ENCODE measurements at places on chromosomes 16 and 17.

- no peak for DNase-seq
Observed at GRCh38 chr17:60896996-60897395, 219.3 kb downstream of the BCAS3 start.

GRCh38 chr16:89293276-89294143, 76.0 kb downstream of the ZNF778 start:
- DNase-seq, result no peak

DNA sequence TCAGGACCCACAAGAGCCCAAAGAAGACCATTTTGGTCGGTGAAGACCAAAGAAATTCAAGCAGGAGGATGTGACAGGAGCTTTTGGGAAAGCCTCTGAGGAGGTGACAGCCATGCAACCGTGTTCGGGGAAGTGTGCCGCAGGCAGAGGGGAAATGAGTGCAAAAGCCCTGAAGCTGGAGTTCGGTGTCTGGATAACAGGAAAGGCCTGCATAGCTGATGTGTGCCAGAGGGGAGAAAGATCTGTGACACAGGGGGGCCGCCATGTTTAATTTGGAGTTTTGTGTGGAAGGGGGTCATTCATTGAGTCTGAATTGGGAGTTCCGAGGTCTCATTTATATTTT, 870 bp upstream of the ZC3H7A start:
- no peak for DNase-seq

- DNase-seq, result no peak
Observed at GRCh38 chr17:50745631-50746030, 21.7 kb downstream of the ANKRD40CL start.

DNA sequence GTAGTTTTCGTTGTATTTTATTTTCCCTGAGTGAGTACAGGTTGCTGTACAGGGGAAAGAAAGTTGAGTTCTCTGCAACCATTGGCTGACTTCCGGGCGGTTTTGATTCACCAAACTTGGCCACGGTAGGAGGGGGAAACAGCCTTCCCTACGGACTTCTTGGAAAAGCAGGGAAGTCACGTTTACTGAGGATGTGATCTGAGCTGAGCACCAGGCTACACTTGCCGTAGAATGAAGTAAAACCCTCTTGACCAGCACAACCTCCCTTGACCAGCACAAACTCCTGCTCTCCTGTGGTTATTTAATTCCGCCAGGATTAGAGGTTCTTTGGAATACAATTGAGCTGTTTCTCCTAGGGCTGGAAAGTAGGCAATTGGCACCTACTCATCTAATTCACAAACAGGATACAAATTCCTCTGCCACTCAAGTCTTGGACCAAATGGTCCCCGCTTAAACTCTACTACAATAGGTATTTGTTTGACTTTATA, 242.0 kb upstream of the RBFOX1 start:
- no peak for DNase-seq

DNA sequence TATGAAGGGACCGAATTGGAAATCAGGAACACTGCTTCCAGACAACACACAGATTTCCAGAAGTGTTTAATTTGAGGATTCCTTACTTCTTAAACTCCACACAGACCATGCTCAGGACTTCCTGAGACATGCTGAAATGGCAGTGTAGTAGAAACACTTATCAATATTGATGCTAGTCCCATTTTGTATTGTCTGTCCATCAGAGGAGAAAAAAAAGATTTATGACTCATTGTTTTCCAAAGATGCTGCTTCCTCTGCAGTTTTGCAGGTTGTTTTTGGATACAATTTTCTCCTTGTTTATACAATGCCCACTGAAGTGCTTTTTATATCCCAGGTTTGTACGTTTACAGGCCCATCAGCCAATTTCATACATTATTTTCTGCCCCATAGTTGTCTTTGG, 68.3 kb upstream of the TANC2 start:
- no peak for DNase-seq

GRCh38 chr16:57388359-57389086, 16.0 kb upstream of the CCL17 start:
- no peak for DNase-seq

DNA sequence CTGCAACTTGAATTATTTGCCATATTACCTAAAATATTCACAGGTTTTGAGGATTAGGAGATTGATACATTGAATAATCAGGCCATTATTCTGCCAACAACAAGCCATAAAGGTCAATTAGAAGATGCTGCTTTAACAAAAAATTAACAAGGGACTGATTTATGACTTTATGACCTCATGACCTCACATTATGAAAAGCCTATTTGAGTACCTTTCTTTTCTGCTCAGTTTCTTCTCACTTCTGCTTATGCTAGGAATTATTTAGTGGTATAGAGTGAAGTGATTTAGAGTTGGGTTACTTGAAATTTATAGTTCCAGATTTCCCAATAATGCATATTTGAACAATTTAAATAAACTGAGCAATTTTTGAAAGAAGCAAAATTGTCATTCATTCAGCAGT, 121.6 kb downstream of the CHD9 start:
- no peak for DNase-seq

- no peak for DNase-seq
Observed at GRCh38 chr16:57083485-57084126, 8.8 kb upstream of the CPNE2 start.

GRCh38 chr17:28744972-28745785, 1.4 kb downstream of the TRAF4 start:
- peak; percentile 52 for DNase-seq

- peak; percentile 59 for DNase-seq
Observed at GRCh38 chr17:2089021-2089422, 34.1 kb downstream of the HIC1 start.

- no peak for DNase-seq
Observed at GRCh38 chr16:2598723-2599122, 60.9 kb downstream of the PDPK1 start.

DNA sequence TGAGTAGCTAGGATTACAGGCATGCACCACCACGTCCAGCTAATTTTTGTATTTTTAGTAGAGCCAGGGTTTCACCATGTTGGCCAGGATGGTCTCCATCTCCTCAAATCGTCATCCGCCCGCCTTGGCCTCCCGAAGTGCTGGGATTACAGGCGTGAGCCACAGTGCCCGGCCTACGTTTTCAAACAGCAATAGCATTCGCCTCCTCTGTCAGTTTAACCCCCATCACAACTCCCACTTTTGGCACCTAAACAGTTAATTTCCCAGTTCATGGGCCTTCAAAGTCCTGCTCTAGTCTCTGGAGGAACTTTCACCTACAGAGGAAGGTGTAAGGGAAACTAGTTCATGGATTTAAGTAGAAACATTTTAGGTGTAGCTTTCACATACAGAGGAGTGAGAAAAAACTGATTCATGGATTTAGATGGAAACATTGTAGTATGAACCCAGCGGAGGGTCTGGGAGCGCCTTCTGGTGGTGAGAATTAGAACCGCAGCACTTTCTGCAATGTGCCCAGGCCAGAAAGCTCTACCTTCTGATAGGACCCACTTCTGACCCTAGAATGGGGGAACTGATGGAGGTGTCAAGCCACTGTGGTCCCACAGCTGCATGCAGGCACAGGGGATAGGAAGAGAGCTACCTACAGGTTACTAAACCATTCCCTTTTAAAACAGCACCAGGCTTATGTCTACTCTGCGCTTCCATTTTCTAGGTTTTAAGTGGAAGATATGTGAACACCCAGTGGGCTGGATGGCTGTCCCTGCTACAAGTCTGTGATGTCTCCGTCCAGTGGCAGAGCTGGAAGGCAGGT, 12.0 kb upstream of the MEOX1 start:
- DNase-seq, result peak; percentile 85

- no peak for DNase-seq
Observed at GRCh38 chr16:27272076-27272475, 3.5 kb upstream of the NSMCE1 start.

DNA sequence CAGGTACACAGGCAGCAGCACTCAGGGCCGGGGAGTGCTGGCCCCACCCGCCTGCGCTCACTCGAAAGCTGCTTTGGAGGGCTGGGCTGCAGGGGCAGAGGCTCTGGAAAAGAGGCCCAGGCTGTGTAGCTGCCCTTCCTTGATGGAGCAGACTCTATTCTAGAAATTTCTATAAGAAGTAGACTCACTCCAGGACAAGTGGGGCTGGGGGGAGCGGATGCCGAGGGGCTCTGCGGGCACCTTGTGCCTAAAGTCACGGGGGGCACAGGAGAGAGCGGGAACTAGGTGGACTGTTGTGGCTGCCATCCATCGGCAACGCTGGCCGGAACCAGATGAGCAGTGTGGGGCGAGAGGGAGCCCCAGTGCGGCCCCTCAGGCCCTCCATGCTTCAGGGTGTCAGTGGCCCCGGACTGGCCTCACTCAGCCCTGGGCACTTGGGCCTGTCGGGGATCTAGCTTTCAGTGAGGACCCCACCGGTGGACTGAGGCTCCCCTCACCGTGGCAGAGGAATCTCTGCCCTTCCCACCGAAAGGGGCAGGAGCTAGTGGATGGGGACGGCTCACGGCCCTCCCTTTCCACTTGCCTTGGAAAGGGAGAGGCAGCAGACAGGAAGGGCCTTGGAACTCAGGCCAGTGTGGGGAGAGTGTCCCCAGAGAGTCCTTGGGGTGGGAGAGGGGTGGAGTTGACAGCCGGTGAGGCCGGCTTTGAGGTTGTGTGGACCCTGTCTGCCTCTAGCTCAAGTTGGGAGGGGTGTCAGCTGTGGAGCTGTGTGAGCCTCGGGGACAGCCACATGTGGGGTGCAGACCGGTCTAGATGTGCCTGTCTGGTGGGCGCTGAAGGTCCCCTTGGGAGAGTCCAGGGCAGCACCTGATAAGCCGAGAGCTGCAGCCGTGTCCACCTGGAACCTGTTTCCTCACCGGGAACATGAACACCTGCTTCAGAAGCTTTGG, 16.6 kb downstream of the ENDOV start:
- DNase-seq, result no peak

DNA sequence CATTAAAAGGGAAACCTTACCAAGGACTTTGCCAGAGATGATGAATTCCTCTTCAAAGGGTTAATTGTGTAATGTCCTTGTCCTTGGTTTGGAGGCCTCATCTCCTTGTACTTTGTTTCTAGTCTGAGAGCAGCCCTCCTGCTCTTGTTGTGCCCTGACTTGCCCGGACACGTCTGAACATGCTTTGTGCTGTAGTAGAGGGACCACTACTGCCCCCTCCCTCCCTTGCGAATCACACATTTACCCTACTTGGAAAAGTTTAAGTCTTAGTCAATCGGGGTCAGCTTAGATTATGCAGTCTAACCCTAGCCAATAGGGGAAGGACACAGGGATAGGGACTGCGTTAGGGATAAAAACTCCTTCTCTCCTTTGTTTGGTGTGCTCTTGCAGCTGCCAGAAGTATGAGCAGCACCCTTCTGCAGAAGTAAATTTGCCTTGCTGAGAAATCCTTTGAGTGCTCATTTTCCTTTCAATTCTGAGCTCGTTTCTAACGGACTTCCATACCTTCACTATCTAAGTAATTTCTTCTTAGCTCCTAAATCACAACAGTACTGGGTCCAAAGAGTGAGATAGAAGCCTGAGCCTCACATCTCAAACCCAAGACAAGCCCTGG, 26.4 kb upstream of the CLEC3A start:
- no peak for DNase-seq

GRCh38 chr17:49851387-49852291, 3.8 kb upstream of the TAC4 start:
- peak; percentile 89 for DNase-seq

- peak; percentile 51 for DNase-seq
Observed at GRCh38 chr17:40516581-40517285, 15.3 kb upstream of the TNS4 start.

- DNase-seq, result no peak
Observed at GRCh38 chr17:27976331-27976730, 66.1 kb upstream of the NLK start.

DNA sequence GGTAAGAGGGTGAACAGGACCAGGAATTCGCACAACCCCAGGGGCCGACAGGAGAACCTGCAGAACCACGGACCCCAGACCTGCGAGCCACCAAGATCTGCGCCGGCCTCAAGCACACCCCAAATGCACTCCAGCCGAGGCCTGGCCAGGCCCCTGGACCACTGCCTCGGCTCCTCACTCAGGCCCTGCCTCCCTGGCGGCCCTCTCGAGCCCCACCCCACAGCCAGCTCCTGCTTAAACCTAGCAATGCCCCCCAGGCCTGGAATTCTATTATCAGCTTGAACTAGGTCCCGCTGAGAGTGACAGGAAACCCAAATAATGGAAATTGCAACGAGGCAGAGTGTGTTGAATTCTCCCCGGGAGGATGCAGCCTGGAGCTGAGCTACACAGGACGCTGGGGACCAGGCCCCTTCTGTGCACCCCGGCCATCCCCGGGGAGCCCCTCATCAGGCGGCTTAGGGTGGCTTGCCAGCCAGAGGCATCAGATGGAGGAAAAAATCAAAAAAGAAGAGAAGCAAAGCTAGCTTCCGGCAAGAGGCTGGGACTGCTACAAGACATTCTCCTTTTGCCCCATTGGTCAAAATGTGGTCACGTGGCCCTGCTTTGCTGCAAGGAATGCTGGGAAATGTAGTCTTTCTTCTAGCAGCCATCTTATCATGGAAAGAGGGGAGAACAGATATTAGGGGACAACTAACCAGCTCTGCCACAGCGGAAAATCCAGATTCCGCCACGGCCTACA, 2.4 kb upstream of the ENPP7 start:
- DNase-seq, result peak; percentile 97

Data from GM03348 (cell line).